ENCODE measurements at places on chromosomes 2 and 18.

GRCh38 chr2:161972232-161972631, 101.8 kb downstream of the DPP4 start:
- no peak for DNase-seq

GRCh38 chr18:4024702-4025101, 430.4 kb downstream of the DLGAP1 start:
- no peak for DNase-seq

- no peak for DNase-seq
Observed at GRCh38 chr2:218217360-218218267, 625 bp downstream of the ARPC2 start.

- no peak for DNase-seq
Observed at GRCh38 chr2:207231106-207231865, 65.5 kb upstream of the KLF7 start.

GRCh38 chr2:40412456-40412855, 39.4 kb downstream of the SLC8A1 start:
- DNase-seq = no peak

DNA sequence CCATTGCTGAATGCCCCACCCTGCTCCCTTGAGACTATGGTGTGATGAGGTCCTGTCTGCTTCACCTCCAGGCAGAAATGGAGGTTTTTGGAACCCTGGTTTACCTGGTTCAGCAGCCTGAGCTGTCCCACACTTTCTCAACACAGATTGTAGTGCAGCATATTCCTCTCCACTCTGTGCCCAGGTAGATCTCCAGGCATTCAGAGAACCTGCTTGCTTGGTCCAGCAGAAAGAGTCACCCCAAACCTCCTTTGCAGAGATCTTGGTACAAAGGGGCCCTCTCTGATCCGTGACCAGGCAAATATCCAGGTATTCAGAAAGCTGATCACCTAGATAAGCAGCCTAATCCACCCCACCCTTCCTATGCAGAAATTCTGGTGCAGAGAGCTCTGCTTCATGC, 1288.2 kb upstream of the CRIM1 start:
- DNase-seq = no peak

DNA sequence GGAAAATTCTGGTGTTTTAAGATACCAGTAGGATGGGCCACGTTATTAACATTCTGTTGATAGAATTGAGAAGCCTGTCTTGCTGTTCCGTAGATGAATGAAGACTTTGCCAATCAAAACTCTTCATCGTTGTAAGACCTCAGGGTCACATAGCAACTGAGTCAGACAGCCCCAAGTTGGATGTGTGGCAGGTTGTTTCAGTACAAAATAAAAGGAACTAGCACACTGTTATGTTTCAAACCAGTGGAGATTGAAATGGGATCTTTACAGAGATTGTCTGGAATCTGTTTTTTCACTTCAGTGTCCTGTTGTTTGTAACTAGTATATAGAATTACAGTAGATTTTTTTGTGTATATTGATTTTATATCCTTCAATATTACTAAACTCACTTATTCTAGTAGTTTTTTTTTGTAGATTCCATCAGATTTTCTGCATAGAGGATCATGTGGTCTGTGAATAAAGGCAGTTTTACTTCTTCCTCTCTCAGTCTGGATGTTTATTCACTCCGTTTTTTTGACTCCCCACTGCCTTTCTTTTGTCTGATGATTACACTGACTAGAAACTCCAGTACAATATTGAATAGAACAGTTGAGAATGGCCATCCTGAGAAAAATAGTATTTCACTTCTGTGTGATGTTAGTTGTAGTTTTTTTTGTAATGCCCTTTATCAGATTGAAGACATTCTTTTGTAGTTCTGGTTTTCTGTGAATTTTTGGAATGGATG, 22.7 kb downstream of the EPC2 start:
- no peak for DNase-seq

- DNase-seq = no peak
Observed at GRCh38 chr18:59908799-59909198, 9.0 kb downstream of the PMAIP1 start.

DNA sequence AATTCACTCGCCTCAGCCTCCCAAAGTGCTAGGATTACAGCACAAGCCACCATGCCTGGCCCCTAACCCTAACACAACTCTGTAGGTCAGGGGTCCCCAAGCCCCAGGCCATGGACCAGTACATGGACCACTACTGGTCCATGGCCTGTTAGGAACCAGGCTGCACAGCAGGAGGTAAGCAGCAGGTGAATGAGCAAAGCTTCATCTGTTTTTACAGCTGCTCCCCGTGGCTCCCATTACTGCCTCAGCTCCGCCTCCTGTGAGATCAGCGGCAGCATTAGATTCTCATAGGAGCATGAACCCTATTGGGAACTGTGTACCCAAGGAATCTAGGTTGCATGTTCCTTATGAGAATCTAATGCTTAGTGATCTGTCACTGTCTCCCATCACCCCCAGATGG, 201.7 kb downstream of the NRP2 start:
- DNase-seq = no peak

- no peak for DNase-seq
Observed at GRCh38 chr2:63300835-63301234, 250.2 kb downstream of the OTX1 start.
